GM13977 (cell line): ENCODE measurements at places on chromosomes 5 and 9.

GRCh38 chr5:40223884-40224402 lies 455.8 kb upstream of the PTGER4 start:
- DNase-seq = peak; percentile 16

DNA sequence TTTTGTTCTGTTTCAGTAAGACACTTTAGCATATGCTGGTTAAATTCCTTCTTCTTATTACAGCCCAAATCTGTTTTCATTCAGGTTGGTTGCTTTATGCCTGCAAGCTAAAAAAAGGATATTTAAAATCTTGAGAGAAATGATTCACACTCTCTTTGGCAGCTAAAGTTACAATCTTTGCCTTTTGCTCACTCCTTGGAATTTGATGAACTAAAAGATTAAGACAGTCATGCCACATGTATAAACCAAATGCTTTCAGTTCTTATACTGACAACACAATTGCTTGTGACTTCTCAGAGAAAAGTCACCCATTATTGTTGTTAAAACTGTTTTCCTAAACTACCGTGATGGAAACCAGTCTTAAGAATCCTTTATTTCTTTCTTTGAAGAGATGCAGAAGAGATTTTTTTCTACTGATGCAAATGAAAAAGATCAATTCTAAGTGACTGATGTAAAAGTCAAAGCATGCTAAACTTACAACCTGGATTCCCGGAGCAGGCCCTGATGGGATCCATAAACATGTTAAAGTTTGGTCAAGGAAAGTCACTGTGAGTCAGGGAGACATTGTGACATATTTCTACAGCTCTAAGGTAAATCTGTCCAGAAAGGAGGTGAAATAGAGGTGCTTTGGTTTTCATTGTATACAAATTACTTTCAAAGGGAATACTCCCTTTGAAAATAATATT lies 144.2 kb upstream of the CDH10 start:
- no peak for DNase-seq

DNA sequence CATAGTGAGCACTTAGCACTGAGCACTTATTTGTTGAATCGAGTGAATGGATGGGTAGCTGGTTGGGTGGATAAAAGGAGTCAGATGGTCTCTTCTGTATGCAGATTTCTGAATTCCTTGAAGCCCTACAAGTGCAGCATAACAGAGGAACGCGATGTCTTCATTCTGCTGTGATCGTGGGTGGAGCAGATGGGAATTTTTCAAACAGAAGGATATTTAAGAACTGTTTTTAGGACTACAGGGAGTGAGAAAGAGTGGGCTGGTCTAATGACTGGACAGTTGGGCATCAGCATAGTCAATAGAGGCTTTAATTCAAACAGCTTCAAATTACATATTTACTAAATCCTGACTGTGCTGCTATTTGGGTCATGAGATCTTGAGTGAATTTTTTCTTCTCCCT lies 253.2 kb downstream of the CEMIP2 start:
- no peak for DNase-seq

GRCh38 chr5:138542180-138542955 lies 668 bp downstream of the ETF1 start:
- DNase-seq = no peak

- no peak for DNase-seq
Observed at GRCh38 chr5:135173662-135174290, 139.7 kb upstream of the PITX1 start.

DNA sequence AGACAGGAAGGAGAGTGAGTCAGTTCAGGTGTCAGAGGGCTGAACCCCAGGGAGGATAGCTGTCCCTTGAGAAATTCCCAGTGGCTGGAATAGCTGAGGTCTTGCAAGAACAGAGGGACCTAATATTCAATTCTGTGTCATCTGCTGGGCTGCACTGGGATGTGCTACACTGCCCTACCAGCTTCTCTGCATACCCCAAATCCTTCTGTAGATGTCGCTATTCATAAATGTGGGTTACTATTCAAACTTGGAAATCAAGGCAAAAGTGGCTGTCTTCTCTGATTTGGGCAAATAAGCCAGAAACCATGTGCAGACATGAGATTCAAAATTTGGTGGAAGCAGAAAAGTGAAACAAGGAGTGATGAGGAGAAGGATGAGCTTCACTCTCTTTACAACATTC lies 16.3 kb downstream of the TNFSF8 start:
- no peak for DNase-seq

DNA sequence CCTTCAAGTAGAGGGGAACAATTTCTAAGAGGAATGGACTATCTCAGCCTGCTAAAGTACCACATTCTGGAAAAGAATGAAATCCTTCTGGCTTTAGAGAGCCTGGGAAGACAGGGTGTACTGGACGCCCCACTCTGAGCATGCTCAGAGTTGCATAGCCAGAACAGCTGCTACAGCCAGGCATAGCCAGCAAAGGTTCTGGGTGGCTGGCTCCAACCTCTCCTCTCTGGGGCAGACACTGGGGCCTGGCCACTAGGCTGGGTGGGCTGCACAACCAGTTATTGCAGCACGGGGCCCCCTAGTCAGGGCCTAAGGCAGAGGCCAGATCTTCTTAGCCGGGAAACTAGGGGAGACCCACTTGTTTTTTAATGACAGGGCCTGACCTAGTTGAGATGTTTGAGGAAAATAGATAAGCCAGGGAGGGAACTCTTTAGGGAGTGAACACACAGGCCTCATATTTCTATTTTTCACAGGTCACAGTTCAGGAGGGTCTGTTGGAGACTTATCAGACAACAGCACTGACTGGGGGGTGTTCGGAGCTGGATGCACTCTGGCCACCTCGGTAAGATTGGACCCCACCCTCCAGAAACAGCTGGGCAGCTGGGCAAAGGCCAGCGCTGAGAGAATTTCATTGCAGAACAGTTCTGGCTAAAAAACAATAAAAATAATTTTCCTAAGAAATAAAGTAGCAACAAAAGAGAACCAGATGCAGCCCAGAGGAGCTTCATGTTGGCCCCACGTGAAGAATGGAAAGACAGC lies 142.9 kb downstream of the LPAR1 start:
- DNase-seq = no peak

DNA sequence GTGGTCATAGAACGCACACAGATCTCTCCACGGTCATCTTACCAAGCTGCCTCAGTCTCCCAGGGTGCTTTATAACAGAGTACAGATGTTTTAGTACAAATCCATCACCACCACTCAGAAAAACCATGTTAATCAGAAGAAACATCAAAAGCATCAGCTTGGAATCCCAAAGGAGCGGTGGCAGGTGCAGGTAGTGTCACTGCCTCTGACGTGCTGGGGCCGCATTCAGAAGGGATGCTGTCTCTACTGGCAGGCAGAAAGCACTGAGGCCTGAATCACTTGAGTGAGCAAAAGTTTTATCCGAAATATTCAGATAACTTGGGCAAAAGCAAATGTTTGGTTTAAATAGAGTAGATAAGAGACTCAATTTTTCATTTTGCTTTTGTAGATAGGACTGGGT lies 448.4 kb upstream of the ZNF608 start:
- DNase-seq = no peak

DNA sequence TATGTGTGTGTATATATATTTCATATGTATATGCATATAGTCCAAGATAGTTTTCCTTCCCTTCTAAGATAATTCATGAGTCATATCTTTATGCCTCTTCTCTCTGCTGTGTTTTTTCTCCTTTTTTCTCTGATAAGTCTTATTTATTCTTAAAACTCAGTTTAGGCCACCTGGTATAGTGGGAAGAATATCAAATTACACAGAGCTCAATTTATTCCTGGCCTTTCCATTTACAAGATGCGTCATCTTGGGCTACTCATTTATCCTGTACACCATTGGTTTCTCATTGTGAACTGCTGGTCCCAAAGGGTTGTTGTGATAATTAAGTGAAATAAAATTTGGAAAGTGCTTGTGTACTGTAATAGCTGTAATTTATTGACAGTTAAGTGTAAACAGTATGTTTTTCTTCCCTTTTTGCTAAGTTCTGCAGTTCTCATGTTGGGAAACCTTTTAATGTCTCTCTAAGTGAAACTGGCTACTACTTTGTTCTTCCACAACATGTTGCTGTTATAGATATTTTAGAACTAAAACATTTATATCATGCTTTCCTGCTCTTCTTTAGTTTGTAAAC lies 19.4 kb downstream of the CCDC171 start:
- DNase-seq = no peak
